HAP-1 (cell line): ENCODE measurements at places on chromosomes 5 and 9.

DNA sequence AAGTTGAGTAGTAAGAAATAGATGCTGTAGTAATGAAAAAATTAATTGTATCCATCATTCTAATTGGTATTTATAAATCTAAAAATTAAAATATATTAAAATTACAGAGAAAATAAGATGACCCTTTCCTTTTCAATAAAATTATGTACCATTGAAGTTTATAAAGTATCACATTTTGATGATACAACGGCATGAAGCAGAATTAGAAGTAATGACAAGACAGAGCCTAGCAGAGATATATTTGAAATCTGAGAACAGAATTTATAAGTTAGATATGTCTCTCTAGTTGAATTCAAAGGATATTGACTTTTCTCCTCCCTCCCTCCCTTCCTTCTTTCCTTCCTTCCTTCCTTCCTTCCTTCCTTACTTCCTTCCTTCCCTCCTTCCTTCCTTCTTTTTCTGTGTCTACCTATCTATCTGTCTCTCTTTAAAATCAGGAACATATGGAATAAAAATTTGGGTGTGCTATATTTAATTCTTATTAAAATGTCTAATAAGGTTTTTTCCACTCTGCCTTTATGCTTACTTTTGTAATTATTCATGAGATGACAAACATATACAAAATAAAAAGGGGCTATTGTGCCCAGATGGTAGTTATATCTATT, 258.5 kb upstream of the CD180 start:
- DNase-seq: no peak

DNA sequence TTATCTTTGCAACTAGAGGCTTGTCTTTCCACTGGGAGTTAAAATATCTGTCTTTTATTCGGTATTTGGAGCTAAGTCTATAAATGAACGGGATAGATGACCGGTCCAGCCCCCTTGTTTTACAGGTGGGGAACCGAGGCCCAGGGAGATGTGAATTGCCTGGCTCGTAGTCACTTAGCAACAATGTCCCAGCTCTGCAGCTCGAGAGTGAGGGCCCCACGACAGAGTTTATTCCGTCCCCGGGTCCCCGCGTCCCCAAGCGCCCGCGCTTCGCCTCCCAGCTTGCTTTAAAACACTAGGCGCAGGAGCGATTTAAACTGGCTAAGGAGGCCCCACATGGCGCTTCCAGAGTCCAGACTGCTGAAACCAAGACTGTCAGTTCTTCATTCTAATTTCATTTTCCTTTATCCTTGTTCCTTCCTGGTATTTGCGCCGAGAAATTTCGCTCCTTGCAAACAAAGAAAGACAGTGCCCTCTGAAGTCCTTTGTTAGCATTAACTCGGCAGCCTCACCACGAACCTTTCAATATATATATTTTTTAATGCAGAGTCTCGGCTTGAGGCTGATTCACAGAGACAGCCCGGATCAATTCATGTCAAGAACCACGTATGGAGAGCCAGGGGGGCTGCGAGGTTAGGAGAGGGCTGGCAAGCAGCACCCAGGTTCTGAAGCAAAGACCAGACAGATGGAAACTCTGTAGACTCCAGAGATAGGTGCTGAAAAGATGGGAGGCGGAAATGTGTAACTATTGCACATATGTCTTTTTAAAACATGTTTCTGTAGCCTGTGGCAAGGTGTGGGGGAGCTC, 1.4 kb upstream of the ENC1 start:
- no peak for DNase-seq

DNA sequence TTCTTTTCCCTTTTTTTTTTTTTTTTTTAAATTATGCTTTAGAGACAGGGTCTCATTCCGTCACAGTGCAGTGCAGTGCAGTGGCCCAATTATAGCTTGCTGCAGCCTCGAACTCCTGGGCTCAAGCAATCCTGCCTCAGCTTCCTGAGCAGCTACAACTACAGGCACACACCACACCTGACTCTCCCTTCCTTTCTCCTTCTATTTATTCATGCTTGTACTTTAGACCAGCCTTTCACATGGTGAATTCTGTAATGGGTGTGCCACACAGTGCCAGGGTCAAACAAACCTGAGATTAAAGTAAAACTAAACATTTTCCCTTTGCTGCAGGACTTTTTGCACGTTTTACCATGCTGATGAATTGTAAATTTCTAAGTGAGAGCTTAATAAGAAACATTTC, 8.0 kb downstream of the SH3RF2 start:
- no peak for DNase-seq

DNA sequence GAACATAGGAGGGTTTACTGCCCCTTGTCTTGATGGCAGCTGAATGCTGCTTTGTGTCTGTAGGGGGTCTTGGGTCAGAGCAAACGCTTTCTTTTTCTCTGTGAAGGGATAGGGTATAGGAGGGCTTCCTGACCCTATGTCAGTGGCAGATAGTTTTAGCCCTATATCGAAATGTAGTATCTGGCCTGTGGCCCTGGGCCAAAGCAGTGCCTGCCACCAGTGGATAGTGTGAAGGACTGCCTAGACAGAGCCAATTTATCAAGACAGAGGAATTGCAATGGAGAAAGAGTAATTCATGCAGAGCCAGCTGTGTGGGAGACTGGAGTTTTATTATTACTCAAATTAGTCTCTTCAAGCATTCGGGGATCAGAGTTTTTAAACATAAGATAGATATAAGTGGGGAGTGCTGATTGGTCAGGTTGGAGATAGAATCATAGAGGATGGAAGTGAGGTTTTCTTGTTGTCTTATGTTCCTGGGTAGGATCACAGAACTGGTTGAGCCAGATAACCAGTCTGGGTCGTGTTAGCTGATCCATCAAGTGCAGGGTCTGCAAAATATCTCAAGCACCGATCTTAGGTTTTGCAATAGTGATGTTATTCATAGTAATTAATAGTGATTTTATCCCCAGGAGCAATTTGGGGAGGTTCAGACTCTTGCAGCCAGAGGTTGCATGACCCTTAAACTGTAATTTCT, 178.5 kb downstream of the GDNF start:
- no peak for DNase-seq

- no peak for DNase-seq
Measured at GRCh38 chr5:32255540-32255900, 57.2 kb downstream of the MTMR12 start.

- DNase-seq: no peak
Measured at GRCh38 chr5:96339862-96340261, 93.2 kb downstream of the PCSK1 start.

DNA sequence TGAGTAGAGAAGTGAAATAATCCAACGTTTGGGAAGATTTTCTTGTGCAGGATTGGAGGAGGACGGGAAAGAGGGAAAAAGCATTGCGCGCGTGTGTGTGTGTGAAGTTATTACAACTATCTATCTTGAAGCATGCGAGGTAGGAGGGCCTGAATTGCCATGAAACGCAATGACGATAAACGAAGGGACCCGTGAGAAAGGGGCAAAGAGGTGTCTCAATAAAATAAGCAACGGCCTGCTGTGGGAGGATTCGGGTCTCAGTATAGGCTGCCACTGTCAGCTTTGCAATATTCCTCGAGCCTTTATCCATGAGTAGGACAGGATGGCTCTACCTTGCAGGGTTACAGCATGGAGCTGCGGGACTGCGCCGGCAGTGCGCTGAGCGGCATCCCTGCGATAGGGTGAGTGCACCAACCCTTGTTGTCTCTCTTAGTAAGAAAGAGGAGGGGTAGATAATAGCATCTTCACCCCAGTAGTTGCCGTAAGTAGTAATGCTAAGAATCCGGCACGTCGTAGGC, 631 bp upstream of the RCL1 start:
- DNase-seq: no peak

DNA sequence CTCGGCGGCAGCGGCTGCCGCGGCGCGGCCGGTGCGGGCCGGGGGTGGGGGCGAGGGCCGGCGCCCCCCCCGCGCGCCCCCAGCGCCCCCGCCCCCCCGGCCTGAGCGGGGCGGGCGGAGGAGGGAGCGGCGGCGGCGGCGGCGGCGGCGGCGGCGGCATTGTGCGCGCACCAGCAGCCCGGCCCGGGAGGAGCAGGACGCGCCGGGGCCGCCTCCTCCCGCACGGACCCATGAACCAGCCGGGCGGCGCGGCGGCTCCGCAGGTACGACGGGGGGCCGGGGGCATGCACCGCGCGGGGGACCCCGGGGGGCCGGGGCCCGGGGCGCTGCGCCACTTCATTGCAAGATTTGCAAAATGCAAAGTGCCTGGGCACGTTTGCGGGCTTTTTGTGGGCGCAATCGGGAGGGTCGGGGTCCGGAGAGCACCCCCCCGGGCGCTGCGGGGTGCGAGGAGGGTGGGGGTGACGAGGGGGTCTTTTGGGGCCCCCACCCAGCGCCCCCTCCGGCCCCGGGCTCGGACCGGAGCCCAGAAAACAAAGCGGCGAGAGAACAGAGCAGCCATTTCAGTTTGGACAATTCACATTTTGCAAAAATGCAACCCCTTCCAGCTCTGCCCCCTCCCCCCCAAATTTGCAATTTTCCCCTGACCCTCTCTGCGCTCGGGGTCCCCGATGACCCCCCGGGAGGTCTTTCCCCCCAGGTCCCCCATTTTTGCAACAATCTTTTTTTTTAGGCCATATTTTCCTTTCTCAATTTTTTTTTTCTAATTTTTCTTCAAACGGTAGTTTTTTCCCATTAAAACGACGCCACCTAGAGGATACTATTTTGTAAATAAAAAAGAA, at the start of gene ZNF618:
ZNF618 (plus strand) TSS at position 159 of the 842 bp plus-strand sequence; CDS start at position 231, 72 bp downstream.
- peak; percentile 21 for DNase-seq

- DNase-seq: no peak
Measured at GRCh38 chr5:149387982-149388381, 8.9 kb upstream of the IL17B start.

DNA sequence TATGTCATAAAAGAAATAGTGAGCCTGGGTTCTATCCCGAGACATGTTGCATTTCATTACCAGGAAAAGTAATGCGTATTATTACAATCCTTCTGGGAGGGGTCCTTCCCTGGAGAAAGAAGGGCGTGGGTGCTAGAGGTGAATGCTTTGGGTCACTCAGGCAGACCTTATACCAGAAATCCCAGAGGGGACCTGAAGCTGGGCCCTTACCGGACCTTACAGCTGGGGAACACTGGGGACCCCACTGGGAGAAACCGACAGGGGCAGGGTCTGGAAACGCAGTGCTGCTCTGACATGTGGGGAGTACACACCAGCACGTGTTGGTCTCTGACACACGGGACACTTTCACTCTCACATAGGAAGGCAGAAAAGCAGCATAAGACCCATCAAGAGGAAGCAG, 71.3 kb downstream of the LMNB1 start:
- no peak for DNase-seq

DNA sequence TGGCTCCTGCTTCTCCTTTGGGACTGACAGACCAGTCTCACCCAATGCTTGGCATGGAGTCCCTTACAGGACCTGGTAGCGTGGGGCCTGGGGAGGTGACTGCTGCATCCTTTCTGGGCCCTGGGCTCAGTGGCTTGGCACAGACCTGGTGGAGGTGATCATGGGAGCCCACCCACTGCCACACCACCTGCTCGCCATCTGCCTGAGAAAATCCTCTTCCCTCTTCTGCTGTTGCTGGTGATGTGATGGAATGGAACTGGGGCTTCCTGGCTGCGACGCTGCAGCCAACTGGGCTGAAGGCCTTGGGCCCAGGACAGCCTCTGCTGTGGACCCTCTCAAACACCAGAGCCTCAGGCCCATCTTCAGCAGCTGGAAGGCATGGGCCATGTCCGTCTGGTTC, 122.5 kb upstream of the PANK3 start:
- DNase-seq: no peak

- no peak for DNase-seq
Measured at GRCh38 chr9:77592476-77592875, 55.6 kb downstream of the GNA14 start.

GRCh38 chr5:150209099-150209635, 19.3 kb downstream of the SLC6A7 start:
- DNase-seq: no peak

DNA sequence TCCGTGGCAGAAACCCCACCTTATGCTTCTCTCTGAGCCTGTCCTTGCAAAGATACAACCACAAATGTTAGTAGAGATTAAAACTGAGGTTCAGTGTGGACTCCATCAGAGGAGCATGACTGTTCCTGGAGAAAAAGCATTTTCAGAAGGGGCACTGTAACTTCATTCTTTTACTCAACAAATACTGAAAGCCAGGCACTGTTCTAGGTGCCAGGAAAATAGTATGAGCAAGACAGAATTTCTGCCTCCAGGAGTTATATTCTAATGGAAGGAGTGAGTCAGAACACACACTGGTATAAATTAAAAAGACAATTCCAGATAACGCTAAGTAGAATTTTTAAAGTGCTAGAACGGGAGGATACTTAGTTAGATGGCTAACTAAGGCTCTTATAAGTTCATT, 251.4 kb upstream of the GAS1 start:
- no peak for DNase-seq

DNA sequence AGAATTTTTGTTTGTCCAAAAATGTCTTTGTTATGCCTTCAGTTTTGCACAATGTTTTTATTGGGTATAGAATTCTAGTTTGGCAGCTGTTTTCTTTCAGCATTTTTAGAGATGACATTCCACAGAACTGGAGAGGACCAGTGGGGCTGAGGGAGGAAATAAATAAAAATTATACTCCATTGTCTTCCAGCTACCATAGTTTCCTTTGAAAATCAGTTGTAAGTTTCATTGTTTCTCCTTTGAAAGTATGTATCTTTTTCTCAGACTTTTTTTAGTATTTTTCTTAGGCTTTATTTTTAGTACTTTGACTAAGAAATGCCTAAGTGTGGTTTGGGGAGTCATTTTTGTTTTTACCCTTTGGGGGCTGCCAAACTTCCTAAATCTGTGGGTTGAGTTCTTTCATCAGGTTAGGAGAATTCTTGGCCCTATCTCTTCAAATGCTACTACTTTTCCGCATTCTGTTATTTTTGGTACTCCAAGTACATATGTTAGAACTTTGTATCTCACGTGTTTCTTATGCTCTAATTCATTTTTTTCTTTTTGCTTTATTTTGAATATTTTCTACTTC, 15.2 kb upstream of the FBLL1 start:
- DNase-seq: no peak

GRCh38 chr5:62083247-62083646, 222.8 kb upstream of the KIF2A start:
- no peak for DNase-seq

DNA sequence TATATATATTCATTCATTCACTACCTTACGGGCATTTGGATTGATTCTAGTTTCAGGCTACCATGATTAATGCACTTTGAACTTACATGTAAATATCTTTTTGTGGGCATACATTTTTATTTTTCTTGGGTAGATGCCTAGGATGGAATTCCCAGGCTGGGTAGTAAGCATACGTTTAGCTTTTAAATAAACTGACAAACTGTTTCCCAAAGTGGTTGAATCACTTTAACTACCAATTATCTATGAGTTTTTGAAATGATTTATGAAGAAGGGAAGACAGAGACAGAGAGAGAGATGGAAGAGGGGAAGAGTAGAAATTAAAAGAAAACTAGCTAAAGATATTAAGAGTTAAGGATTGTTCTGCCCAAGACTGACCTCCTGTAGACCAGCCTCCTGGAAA, 612.6 kb downstream of the PSAT1 start:
- DNase-seq: no peak
